ENCODE measurements at places on chromosomes 5 and 9. TPM values are rescaled to one million over a fixed set of nuclear protein-coding genes. Genes with fewer than 3 reads are reported as not detected.
A peak's percentile ranks its signal among the peaks of the same experiment; 100 is the strongest.

DNA sequence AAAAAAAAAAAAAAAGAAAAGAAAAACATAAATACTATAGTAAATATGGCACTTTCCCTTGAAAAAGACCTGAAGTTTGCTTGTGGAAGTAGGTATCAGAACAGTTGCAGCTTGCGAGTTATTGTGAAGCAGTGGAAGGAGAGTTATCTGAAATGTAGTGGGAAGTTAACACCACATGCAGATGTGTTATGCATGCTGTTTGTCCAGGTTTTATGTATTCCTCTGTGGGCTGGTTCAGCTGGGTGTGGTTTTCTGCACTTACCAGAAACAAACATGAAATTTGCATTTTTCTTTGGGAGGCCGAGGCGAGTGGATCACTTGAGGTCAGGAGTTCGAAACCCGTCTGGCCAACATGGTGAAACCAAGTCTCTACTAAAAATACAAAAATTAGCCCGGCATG lies 42.1 kb upstream of the CTNNA1 start:
- no peak overlapping the region for H3K27ac ChIP-seq
- DNase-seq, result no peak
- H3K4me1 ChIP-seq, result no peaks in the 10 kb centered on the region

DNA sequence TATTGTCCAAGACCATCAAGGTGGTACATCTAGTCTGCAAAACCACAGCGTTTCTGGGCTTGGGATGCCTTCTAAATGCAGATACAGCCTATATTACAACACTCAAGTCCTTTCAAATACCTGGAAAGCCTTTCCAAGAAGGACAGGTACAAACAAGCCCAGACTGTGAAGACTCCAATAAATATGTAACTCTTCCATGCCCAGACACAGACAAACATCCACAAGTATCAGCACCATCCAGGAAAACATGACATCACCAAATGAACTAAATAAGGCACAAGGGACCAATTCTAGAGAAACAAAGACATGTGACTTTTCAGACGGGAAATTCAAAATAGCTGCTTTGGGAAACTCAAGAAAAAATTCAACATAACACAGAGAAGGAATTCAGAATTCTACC lies 152.7 kb upstream of the POC5 start:
- no peak overlapping the region for H3K4me3 ChIP-seq
- no peaks in the 10 kb centered on the region for H3K4me1 ChIP-seq
- no peaks in the 10 kb centered on the region for H3K27me3 ChIP-seq
- no peak for DNase-seq

GRCh38 chr9:37911271-37911681 lies 7.3 kb upstream of the SLC25A51 start:
- H3K27me3 ChIP-seq, result no peaks in the 10 kb centered on the region
- no peaks in the 10 kb centered on the region for H3K36me3 ChIP-seq
- no peak for DNase-seq
- no peak overlapping the region for H3K27ac ChIP-seq
- peaks cover 31% of the 10 kb centered on the region for H3K4me1 ChIP-seq
- no peak overlapping the region for H3K4me3 ChIP-seq

GRCh38 chr9:125125523-125125922 lies 17.8 kb downstream of the SCAI start:
- H3K4me1 ChIP-seq, result peaks cover 4% of the 10 kb centered on the region
- no peak overlapping the region for H3K27ac ChIP-seq
- no peaks in the 10 kb centered on the region for H3K27me3 ChIP-seq
- no peaks in the 10 kb centered on the region for H3K36me3 ChIP-seq
- no peak for DNase-seq

- H3K27ac ChIP-seq, result no peak overlapping the region
- DNase-seq, result no peak
- no peaks in the 10 kb centered on the region for H3K27me3 ChIP-seq
- H3K4me3 ChIP-seq, result no peak overlapping the region
- H3K36me3 ChIP-seq, result no peaks in the 10 kb centered on the region
These were observed 353.5 kb downstream of the SPATA31D1 start for GRCh38 chr9:82342046-82342445.

DNA sequence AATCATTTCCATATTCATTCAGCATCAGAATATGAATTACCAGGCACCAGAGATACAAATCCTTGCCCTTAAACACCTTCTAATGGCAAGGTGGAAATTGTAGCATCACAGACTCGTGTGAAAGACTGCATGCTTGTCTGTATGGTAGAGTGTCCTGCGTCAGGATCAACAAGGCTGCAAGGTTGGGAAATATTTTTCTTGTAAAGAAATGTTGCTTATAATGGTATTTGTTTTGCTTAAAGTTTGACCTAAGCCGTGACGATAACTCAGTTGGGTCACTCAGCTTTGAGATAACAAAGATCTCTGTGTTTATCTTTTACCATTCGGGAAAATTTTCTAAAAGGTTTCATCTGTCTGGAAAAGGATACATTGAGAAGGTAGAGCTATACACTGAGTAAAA lies 87.6 kb downstream of the BASP1 start:
- no peaks in the 10 kb centered on the region for H3K27me3 ChIP-seq
- H3K27ac ChIP-seq, result no peak overlapping the region
- H3K4me3 ChIP-seq, result no peak overlapping the region
- DNase-seq, result no peak
- H3K36me3 ChIP-seq, result no peaks in the 10 kb centered on the region
- no peaks in the 10 kb centered on the region for H3K4me1 ChIP-seq

DNA sequence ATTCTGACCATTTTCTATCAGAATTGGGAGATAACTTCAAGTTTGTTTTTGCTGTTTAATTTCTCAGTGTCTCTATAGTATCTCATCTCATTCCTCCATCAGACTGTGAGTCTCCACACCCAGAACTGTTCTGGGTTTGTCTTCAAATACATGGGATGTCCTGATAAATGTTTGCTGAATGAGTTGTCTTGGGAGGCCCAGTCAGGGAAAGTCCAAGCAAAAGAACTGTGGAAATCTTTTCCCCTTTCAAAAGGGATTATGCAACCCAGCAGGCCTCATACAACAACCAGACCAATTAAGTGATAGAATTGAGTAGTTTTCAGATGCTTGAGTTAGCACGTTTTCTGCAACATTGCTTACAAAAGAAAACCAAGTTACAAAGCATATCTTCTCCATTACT lies 324.4 kb downstream of the BRINP1 start:
- no peak overlapping the region for H3K4me3 ChIP-seq
- no peak for DNase-seq
- H3K27me3 ChIP-seq, result no peaks in the 10 kb centered on the region
- no peaks in the 10 kb centered on the region for H3K4me1 ChIP-seq
- H3K27ac ChIP-seq, result no peak overlapping the region
- no peaks in the 10 kb centered on the region for H3K36me3 ChIP-seq

- no peaks in the 10 kb centered on the region for H3K36me3 ChIP-seq
- H3K4me1 ChIP-seq, result no peaks in the 10 kb centered on the region
- DNase-seq, result no peak
- no peak overlapping the region for H3K4me3 ChIP-seq
These were observed 166.3 kb downstream of the YIPF5 start for GRCh38 chr5:144004146-144004545.

- no peak overlapping the region for H3K4me3 ChIP-seq
- no peaks in the 10 kb centered on the region for H3K27me3 ChIP-seq
- DNase-seq, result no peak
- no peak overlapping the region for H3K27ac ChIP-seq
- no peaks in the 10 kb centered on the region for H3K4me1 ChIP-seq
These were observed 243.9 kb downstream of the EFNA5 start for GRCh38 chr5:107426872-107427271.

GRCh38 chr5:125484272-125484741 lies 737.9 kb upstream of the ZNF608 start:
- H3K27ac ChIP-seq, result peak overlapping the region; percentile 56
- no peak for DNase-seq
- no peak overlapping the region for H3K4me3 ChIP-seq
- H3K36me3 ChIP-seq, result no peaks in the 10 kb centered on the region
- no peaks in the 10 kb centered on the region for H3K27me3 ChIP-seq

The CER1 gene
- total RNA-seq, result not detected

The APBA1 gene
- total RNA-seq, result 4.3 TPM

The NR6A1 gene
- total RNA-seq, result 4.5 TPM

GRCh38 chr5:146840016-146840415 lies 38.5 kb downstream of the PPP2R2B start:
- no peak overlapping the region for H3K4me3 ChIP-seq
- H3K4me1 ChIP-seq, result no peaks in the 10 kb centered on the region
- no peaks in the 10 kb centered on the region for H3K27me3 ChIP-seq
- H3K27ac ChIP-seq, result no peak overlapping the region
- no peaks in the 10 kb centered on the region for H3K36me3 ChIP-seq

DNA sequence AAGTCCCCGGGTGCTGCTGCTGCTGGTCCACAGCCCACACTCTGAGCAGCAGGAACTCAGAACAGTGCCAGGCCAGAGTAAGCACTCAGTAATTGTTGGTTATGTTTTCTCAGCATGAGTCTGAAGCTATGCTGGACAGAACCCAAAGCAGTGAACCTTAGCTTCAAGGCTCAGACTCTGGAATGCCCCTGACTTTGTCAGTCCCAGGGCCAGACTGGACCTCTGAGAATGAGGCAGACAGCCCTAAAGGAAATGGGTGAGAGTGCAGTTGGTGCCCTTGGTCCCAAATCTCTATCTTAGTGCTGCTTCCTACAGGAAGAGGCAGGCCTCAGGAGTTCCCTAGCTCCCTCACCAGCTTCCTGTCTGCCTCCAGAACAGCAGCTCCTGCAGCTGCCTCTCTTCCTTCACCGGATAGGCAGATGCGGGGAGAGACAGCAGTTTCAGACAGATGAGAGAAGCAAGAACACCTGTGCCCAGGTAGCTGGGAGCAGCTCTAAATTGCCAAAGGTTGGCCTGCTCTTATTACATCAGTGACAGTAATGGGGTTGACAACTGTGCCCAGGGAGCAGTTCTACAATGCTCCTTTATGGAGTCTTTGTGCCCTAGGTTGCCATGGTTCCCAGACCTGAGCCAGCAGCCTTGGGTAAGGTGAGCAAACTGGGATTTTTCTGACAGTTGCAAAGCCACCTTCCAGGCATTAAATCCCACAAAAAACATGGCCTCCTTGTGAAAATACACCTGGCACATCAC lies 82.2 kb upstream of the CXCL14 start:
- H3K4me3 ChIP-seq, result no peak overlapping the region
- no peaks in the 10 kb centered on the region for H3K36me3 ChIP-seq
- H3K4me1 ChIP-seq, result no peaks in the 10 kb centered on the region
- no peak for DNase-seq

GRCh38 chr9:78970375-78970774 lies 601.4 kb upstream of the TLE4 start:
- no peaks in the 10 kb centered on the region for H3K27me3 ChIP-seq
- no peaks in the 10 kb centered on the region for H3K4me1 ChIP-seq
- no peak overlapping the region for H3K4me3 ChIP-seq
- H3K36me3 ChIP-seq, result no peaks in the 10 kb centered on the region

The ZNF300 gene
- 2.0 TPM for total RNA-seq

DNA sequence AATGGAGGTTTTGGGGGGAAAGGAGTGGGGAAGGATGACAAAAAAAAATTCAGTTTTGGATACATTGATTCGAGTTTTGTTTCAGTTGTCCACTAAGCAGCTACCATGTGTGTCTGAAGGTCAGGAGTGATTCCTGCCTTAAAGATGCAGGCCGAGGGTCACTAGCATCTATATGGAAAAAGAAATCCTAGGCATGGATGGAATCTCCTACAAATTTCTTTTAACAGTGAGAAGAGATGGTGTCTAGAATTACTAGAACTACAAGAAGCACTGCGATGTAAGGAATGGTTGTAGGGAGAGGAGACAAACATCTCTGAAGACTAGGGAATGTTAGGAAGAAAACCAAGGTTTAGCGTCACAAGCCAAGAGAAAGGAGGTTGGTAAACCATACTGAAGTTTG lies 19.6 kb upstream of the TRIO start:
- no peak for DNase-seq
- H3K27ac ChIP-seq, result no peak overlapping the region
- H3K36me3 ChIP-seq, result no peaks in the 10 kb centered on the region
- no peak overlapping the region for H3K4me3 ChIP-seq
- no peaks in the 10 kb centered on the region for H3K4me1 ChIP-seq

The ZNF608 gene
- 27.9 TPM for total RNA-seq

DNA sequence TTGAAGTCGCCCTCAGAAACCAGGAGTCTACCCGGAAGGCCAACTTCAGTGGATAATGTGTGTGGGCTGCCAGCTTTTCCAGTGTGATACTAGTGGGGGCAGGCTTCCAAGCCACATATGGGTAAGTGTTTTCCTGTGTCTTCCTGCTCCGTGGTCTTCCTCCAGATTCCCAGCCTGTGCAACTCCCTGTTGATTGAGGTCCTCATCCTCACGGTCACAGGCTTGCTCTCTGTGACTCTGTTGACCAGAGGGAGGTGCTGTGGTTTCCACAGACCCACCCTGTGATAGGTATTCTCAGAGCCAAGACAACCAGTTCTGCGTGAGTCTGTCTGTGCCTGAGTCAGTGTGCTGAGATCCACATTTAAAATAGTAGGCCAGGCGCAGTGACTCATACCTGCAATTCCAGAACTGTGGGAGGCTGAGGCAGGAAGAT lies 388.0 kb upstream of the IRX2 start:
- no peaks in the 10 kb centered on the region for H3K4me1 ChIP-seq
- no peak overlapping the region for H3K4me3 ChIP-seq
- no peaks in the 10 kb centered on the region for H3K27me3 ChIP-seq
- H3K27ac ChIP-seq, result no peak overlapping the region
- no peaks in the 10 kb centered on the region for H3K36me3 ChIP-seq

DNA sequence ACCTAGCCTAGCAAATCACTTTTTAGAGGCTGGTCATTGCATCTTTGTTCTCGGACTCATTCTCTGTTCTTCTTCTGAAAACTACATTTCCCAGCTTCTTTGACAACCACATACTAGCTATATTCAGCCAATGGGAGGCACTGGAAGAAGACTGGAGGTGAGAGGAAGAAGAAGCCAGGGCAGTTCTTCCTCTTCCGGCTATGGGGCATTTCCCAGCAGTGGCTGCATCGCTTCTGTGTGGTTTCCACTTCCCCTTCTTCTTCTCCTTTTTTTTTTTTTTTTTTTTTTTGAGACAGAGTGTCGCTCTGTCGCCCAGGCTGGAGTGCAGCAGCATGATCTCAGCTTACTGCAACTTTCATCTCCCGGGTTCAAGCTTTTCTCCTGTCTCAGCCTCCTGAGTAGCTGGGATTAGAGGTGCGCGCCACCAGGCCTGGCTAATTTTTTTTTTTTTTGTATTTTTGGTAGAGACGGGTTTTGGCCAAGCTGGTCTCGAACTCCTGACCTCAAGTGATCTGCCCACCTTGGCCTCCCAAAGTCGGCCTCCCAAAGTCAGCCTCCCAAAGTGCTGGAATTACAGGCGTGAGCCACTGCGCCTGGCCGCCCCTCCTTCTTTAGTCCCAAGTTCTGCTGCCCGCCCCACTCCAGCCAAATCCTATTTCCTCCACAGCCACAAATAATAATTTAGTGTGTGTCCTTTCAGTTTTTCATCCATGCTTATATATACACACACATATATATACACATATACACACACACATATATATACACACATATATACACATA lies 6.9 kb upstream of the UBAP1 start:
- H3K36me3 ChIP-seq, result no peaks in the 10 kb centered on the region
- DNase-seq, result peak; percentile 64
- H3K4me1 ChIP-seq, result peaks cover 6% of the 10 kb centered on the region
- H3K27ac ChIP-seq, result no peak overlapping the region

DNA sequence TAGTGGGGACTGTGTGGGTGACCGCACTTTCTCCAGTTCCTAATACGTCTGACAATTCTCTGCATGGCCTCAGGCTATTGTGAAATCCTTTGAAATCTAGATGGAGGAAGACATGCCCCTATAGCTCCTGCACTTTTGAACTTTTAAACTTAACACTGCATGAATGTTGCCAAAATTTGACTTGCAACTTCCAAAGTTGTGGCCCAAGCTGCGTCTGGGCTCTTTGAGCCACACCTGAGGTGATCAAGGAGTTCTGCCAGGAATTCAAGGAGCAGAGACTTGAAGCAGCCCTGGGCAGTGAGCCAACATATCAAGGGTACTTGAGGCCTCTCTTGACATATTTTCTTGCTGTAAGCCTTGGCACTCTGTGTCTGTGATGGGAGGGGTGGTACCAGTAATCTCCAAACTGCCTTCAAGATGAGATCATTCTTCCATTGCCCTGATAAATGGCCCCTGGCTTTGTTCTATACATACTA lies 1336.1 kb upstream of the CDH9 start:
- H3K4me3 ChIP-seq, result no peak overlapping the region
